Effector CD8-positive, alpha-beta T cell (primary cell): ENCODE measurements at places on chromosomes 3 and 15.

- DNase-seq: no peak
These were observed 100.7 kb downstream of the ZIC4 start for GRCh38 chr3:147305533-147306250.

DNA sequence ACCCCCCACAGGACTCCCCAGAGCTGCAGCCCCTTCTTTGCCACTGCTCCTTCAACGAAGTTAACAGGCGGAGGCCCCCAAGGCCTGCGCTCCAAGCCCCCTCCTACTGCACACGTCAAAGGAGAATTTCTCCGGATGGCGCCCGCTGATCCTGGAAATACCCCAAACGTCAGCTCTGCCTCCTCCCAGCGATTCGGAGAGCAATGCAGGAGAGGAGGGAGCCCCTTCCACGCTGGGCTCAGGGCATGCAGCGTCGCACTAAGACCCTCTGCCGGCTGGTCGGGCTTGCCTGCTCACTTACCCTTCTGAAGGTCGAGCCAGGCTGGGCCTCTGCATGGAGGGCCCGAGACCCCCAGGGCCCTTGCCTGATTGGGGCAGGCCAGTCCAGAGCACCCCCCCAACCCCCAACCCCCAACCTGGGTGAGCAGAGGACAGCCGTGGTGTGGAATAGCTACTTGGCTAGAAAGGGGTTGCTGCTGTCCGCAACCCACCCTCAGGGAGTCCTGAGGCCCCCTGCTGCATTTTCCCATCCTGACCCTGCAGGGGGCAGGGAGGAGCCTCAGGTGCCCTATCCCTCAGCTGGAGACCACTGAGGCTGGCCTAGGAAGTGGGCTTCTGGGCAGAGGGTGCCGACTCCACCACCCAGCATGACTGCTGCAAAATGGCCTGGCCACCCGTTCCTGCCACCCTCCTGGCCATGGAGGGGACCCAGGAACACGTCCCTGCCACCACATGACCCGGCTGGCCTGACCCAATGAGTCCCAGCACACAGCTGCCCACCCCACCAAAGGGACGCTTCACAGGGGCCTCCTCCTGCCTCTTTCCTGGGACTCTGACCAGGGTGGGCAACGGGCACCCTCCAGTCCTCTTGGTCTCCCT is 976 bp downstream of the ATP2B2 start:
- no peak for DNase-seq

- no peak for DNase-seq
These were observed 1.9 kb downstream of the ZBTB47 start for GRCh38 chr3:42655331-42655888.

GRCh38 chr3:46447228-46447985 is 17.3 kb downstream of the LTF start:
- no peak for DNase-seq

- DNase-seq: no peak
These were observed 139.4 kb downstream of the OPA1 start for GRCh38 chr3:193732391-193732790.

DNA sequence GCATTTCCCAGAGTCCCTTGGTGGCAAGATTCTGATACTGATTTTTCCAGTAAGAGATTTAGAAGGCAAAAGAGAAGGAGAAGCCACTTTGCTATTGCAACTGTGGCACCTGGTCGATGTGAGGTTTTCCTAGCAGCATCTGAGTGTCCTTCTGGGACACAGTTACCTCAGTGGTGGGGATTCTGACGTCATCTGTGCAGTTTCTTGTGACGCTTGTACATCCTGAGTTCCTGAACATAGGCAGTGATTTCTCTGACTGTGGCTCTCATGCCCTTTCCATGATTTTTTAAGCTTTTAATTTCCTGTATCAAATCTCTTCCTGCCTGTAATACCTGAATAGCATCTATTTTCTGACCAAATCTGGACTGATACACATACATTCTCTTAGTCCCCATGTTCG is 8.9 kb downstream of the USP13 start:
- no peak for DNase-seq
